GM12892 (cell line): ENCODE measurements at places on chromosomes 1 and 21.

GRCh38 chr21:33931799-33932390, 16.3 kb upstream of the ATP5PO start:
- no peak for DNase-seq

DNA sequence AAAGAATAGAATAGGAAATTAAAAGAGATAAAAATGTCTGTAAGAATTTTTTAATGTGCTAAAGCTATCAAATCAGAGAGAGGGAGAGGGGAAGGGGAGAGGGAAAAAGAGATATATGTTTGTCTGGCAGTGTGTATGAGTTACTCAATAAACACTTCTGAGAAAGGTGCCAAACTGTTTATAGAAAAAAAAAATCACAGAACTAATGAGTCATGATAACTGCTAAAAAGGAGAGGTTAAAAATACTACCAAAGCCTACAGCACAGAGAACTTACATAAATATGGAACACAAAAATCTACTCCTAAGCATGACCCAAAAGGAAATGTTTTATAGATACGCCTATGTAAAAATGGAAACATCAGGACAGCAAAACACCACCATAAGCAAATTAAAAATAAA, 45.4 kb downstream of the SELENOF start:
- no peak for DNase-seq

GRCh38 chr1:17309426-17310067, 1.6 kb downstream of the PADI4 start:
- no peak for DNase-seq

DNA sequence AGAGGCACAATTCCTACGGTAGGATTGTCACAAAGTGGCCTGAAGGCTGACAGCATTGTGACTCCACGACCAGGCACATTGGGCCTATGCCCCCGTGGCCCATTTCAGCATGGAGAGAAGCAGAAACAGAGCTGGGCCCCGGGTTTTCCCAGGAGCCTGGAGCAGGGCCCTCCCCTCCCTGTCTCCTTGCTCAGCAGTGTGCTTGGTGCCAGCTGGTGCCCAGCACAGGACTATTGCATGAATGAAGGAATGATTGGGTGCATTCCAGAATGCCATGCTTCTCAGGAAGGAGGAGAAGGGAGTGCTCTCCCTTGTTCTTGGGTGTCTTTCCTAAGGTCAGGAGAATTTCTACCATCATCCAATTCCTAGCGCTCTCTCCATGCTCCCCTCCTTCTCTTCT, 33.7 kb downstream of the IER5 start:
- DNase-seq = no peak

- DNase-seq = no peak
Observed at GRCh38 chr1:147080671-147081394, 91.4 kb downstream of the PRKAB2 start.

- DNase-seq = no peak
Observed at GRCh38 chr1:64906447-64906846, 59.9 kb downstream of the JAK1 start.

- no peak for DNase-seq
Observed at GRCh38 chr1:33715195-33715811, 148.6 kb upstream of the HMGB4 start.

DNA sequence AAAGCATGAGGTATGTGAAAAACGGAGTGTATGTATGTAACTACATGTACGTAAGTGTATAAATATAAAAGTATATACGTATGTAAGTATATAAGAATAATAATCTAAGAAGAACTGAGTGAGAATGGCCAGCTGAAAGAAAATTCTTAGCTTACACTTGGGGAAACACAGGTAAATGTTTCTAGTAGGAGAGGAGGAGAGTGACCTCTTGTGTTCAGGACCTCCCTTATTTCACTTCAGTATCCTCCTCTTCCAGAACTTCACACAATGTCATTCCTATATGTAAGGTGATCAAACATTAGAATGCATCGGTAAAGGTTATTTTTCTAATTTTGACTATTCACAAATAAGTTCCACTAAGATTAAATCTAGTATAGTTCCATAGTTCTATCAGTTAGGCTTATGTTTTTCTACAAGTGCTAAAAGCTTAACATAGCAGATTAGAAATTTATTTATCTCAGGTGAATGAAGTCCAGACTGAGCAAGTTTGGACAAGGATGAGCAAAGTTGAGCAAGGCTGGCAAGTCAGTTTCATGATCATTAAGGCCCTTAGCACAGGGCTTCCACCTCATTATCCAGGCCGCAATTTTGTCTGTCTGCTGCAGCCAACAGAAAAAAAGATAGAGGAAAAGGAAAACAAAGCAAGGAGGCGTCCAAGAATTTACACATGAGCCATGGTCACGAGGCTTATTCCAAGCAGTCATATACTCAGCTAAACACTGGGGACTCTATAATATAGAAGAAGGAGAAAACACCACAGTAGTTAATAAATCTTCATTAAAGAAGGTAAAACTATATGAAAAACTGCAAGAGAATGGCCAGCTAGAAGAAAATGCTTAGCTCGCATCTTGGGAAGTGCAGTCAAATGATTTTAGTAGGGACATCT, 7.1 kb upstream of the MROH9 start:
- DNase-seq = no peak

DNA sequence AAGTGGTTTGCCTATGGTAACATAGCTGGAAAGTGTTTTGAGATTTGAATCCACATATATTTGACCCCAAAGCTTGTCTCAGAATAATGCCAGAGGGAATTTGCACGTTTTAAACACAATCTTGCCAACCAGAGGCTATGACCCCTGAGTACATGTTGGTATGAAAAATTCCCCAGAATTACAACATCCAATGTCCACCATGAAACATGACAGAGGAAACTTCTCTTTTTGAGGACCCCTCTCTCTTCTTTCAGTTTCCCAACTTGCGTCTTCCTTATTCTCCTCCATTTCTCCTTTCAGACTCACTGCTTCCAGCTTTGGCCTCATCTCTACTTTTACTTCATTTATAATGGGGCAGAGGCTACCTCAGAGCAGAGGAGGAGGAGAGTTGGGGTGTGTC, 5.5 kb upstream of the KCNJ9 start:
- DNase-seq = no peak

- DNase-seq = peak; percentile 37
Observed at GRCh38 chr1:204647114-204647804, 38.3 kb downstream of the LRRN2 start.

DNA sequence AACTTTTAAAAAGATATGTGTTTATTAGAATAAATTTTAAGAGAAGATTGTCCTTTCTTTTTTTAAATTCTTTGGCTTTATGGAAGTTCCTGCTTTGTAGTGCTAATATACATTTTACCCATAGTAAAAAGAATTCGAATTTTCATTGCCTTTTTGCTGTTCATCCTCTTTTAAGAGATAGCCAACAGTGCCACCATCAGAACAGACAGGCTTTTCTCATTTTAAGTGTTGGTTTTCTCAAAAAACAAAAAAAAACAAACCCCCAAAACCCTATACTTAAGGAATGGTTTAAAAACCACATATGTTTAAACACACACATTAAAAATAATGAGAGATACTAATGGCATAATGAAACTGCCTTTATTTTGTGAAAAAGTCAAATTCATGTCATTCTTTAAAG, 118.8 kb downstream of the NEK7 start:
- DNase-seq = no peak

GRCh38 chr1:161986328-161986727, 37.3 kb downstream of the OLFML2B start:
- DNase-seq = no peak

GRCh38 chr1:43293896-43294760, 6.7 kb upstream of the TIE1 start:
- DNase-seq = no peak

- DNase-seq = no peak
Observed at GRCh38 chr1:85019994-85020393, 23.1 kb upstream of the MCOLN2 start.

- no peak for DNase-seq
Observed at GRCh38 chr1:232316864-232317263, 313.1 kb downstream of the SIPA1L2 start.

GRCh38 chr1:199671684-199672083, 355.8 kb upstream of the NR5A2 start:
- no peak for DNase-seq

- no peak for DNase-seq
Observed at GRCh38 chr1:194512957-194513356, 1326.5 kb upstream of the B3GALT2 start.

DNA sequence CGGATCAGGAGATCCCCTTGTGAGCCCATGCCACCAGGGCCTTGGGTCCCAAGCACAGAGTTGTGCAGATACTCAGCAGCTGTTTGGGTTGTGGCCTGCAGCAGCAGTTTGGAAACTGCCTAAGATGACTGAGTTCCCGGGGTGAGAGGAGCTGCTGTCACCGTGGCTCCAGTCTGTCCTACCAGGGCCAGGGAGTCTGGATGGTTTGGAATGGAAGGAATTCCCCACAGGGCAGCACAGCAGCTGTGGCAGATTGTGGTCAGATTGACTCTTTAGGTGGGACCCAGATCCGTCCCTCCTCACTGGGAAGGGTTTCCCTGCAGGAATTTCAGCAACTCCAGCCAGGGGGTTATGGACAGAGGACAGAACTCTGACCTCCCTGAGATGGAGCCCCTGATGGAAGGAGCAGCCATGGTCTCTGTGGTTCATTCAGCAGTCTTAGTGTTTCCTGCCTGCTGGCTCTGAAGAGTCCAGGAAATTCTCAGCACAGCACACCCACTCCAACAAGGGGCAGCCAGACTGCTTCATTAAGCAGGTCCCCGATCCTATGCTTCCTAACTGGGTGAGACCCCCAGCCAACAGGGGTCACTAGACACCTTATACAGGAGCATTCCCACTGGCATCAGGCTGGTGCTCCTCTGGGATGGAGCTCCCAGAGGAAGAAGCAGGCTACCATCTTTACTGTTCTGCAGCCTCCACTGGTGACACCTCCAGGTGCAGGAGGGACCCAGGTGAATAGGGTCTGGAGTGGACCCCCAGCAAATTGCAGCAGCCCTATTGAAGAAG, 51.5 kb upstream of the TNFSF4 start:
- no peak for DNase-seq

- DNase-seq = no peak
Observed at GRCh38 chr1:184577319-184577718, 177.3 kb downstream of the EDEM3 start.

- no peak for DNase-seq
Observed at GRCh38 chr21:38842079-38842478, 36.4 kb downstream of the ETS2 start.

DNA sequence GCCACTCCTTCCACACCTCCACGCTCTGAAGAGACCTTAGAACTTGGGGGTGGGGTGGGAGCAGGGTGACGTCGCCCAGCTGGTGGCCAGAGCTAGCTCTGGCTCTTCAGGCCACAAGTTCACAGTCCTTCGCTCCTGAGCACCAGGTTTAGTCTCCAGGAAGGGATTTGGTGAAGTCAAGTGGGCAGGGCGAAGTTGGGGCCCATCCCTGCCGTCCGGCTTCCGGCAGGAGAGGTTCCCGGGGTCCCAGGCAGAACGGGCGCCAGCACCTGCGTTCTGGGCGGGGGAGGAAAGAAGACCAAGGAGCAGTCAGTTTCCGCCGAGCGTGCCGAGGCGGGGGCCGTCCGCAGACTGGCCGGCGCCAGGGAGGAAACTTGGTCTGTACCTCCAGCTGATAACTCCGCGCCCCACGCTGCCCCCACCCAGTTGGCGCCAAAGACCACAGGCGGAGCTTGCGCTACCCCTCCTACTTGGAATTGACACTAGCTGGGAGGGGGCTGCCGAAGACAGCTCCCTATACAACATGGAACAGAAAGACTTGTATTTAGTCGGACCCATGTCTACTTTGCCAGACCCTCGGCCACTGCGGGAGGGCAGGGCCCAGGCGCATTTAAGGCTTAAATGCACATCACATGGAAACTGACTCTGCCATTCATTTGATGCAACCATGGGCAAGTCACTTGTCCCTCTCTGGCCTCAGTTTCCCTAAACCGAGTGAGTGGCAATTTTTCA, 995 bp downstream of the ID3 start:
- no peak for DNase-seq

DNA sequence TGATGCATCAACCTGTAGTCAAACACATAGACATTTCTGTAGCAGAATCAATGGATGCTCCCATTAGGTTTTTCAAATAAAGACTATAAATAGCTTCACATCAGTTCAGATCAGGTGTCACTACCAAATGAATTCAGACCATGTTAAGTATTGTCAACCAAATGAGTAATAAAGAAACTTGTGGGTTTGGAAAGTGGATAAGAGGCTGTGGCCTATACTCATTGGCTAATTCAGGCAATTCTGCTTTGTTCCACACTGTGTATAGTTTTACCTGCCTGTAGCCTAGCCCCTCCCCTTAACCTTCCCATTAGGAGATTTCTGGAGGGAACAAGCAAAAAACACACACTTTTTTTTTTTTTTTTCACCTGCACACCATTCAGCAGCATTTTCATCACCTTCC, 321.2 kb downstream of the HLX start:
- DNase-seq = no peak

DNA sequence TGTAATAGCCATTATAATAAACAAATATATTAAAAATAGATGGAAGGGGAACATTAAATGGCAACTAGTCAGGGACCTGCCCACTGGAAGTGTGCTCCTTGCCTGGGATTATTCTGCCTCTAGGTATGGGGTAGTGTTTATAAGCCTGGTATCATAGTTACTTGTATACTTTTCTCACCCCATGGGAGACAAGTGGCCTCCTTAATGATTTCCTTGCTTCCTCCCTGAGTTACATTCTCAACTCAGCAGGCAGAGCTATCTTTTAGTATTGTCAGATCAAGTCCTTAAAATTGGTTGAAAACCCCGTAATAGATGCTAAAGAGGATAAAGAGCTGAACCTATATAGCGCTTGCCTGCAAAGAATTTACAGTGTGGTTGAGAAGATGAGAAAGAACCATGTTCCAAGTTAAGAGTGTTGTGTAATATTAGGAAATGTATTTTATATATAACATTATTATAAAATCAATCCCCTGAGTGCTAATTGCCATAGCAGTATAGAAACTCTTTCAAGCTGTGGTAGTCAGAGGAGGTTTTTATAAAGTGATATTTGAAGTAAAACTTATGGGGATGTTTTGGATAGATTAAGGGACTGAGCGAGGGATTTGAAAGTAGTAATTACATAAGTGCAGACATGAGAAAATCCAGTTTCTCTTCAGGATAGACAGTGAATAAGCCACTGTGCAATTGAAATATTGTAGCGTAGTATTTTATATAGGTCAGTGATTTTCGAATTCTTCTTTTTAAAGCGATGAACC, 106.5 kb downstream of the SPATA46 start:
- DNase-seq = no peak
